ENCODE measurements at places on chromosomes 6 and 20.
A peak's percentile ranks its signal among the peaks of the same experiment; 100 is the strongest.

DNA sequence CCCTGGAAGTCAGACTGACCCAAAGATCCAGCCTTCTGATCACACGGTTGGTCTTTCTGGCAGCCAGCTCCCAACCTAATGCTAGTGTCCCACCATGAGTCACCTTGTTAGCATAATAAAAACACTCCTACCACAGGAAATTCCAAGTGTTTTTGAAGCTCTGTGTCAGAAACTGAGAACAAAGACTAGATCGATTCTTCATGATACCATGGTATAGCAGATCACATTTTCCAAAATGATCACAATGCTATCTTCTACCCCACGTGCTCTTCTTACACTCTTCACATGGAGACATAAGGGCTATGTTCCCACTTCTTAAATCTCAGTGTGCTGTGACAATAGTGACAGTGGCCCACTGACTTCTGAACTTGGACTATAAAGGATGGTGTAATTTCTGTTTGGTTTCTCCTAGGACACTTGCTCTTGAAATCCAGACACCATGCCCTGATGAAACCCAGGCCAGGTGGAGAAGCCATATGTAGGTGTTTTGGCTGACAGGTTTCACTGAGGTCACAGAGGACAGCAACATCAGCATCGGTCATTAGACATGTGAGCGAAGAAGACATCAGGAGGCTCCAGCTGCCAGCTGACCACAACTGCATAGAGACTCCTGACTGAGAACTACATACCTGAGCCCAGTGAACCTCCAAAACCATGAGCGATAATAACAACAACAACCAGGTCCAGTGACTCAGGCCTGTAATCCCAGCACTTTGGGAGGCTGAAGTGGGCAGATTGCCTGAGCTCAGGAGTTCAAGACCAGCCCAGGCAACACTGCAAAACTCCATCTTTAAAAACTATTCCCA lies 57.5 kb downstream of the MKKS start:
- DNase-seq: no peak

- DNase-seq: no peak
Observed at GRCh38 chr20:54364919-54365318, 110.5 kb upstream of the DOK5 start.

- DNase-seq: no peak
Observed at GRCh38 chr20:50909413-50909812, 21.8 kb downstream of the ADNP start.

- DNase-seq: no peak
Observed at GRCh38 chr6:134707342-134708031, 242.4 kb downstream of the ALDH8A1 start.

GRCh38 chr20:36775826-36776225 lies 2.3 kb upstream of the DSN1 start:
- DNase-seq: no peak

DNA sequence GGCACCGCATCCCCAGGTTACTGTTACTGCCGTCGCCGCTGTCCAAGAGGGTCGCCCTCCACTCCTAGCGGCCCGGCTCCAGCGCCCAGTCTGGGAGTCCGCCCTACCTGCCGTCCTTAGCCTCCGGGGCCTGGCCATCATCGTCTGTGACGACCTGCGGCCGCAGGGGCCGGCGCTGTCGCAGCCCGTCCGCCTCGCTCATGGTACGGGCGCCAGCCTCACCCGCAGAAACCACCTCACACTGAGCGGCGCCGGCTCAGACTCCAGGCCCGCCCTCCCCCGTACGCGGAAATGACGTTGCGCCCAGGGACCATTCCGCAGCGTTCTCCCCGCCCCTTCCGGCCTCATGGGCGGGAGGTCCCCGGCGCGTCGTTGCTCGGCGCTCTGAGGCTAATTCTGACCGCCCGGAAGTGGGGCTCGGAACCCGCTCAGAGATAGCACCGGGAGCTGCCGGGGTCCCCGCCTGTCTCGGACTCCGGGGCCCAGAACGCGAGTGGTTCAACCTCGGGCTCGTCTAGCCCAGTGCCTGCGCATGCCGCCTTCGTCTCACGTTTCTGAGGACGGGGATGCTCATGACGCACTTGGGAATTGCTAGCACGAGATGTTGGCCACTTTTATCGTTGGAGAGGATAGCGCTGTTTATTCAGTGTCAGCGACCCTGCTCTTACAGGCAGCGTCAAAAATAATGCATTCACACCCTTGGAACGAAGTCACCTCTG lies at the start of gene APMAP:
Gene APMAP (minus strand): TSS at position 265 of the 719 bp plus-strand sequence. CDS start 63 bp downstream, at position 202.
- peak; percentile 80 for DNase-seq

DNA sequence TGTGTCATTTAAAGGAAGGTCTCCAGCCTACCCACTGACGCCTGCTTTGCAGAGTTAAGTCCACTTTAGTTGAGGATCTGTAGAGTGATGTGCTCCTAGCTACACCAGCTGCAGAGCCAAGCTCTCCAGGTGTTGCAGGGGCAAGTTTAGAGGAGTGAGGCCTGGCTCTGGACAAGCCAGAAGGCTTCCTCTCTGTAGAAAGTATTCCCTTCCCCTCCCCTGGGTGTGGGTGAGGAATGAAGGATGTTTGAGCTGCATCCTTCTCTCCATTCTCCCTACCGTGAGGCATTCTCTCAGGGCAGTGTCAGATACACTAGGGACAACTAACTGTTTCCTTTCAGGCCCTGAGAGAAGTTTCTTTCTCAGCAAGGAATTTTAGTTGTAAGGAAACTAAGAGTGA lies 66.5 kb downstream of the ELOVL5 start:
- no peak for DNase-seq

DNA sequence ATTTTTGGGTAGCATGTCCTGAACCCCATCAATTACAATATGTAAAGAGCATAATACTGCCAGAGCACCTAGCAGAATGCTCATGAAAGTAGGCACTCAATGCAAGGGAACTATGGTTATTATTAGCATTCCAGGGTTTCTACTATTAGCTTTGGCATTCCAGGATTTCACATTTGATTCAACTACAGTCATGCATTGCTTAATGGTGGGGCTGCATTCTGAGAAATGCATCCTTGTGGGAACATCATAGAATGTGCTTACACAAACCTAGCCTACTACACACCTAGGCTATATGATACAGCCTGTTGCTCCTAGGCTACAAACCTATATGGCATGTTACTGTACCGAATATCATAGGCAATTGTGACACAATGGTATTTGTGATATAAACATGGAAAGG lies 247.8 kb downstream of the CD83 start:
- no peak for DNase-seq

- DNase-seq: no peak
Observed at GRCh38 chr6:82072751-82073150, 174.8 kb downstream of the IBTK start.

GRCh38 chr6:71619836-71620235 lies 266.5 kb upstream of the RIMS1 start:
- DNase-seq: no peak

DNA sequence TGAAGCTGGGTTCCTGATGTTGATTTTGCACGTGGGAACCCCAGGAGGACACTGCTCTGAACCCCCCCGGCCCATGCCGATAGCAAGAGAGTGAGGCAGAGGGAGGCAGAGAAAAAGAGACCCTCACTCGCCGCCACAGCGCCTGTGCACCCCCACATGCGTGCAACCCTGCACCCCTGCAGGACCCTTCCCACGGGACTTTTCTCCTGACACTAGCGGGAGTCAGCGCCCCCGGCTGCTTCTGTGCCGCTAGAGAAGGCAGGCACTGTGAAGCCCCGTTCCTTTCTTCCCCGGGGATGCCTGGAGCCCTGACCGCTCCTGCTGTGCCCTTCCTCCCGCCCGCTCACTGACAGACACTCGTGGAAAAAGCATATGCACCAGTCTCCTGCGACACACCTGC lies 67.4 kb downstream of the GMPR start:
- no peak for DNase-seq

GRCh38 chr6:15363523-15364400 lies 117.9 kb downstream of the JARID2 start:
- DNase-seq: no peak

DNA sequence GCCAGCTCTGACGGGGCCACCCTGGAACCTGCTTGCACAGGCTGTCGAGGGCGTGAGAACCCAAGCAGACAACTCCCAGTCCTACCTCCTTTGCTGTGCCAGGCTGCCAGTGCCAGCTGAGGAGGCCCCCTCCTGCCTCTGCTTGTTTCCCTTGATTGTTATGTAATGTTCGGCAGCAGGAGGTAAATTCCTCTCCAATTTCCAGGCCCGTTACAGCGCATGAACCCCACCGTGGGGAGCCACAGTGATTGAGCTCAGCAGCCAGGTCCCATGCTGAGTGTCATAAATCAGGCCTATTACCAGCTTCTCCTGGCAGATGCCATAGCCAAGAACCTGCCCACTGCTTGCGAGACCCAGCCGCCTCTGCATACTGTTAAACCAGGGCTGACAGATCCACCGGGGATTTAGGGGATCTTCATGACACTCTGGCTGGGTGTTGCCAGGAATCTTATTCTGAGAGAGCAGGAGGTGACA lies 320.5 kb downstream of the DHX35 start:
- DNase-seq: no peak

- no peak for DNase-seq
Observed at GRCh38 chr20:50582092-50582491, 71.9 kb downstream of the PTPN1 start.

- no peak for DNase-seq
Observed at GRCh38 chr6:160293844-160294243, 35.2 kb upstream of the SLC22A2 start.

DNA sequence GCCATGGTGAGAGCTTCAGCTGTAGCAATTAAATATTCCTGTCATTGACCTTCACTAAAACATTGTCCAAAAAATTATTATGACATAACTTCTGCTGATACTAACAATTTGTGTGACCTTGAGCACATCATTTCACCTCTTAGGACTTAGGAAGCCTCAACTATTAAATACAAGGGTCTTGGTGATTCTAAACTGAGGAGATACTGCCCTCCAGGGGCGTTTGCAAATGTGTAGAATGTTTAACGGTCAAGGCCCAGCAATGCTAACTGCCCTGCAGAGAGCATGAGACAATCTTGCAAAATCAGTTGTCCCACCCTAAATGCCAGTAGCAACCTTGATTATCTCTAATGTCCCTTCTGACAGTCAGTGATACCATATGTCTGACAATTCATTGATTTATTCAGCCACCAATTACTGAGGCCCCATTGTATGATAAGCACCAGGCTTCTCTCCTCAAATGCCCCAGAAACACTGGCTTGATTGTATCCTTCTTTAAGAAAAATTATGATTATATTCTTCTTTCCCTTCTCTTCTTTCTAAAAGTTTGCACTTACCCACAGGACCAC lies 284.1 kb upstream of the PLN start:
- no peak for DNase-seq

DNA sequence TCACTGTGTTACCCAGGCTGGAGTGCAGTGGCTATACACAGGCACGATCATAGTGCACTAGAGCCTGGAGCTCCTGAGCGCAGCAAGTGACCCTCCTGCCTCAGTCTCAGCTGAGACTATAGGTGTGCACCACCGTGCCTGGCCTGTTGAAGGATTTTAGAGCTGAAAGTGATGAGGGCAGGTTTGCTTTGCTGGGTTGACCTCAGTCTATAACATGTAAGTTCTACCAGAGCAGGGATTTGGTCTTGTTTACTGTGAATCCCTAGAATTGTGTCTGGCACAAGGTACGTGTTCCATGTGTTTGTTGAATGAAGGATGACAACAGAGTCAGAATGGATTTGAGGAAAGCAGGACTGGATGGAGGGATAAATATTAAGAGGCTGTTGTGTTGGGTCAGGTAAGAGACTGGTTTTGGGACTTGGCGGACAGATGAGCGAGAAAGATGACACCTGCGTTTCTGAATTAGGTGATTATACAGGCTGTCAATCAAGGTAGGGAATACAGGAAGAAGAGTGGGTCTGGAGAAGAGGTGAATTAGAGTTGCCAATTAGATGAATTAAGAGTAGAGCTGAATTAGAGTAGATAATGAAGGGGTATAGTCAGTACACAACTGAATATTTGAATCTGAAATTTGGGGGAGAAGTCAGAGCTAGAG lies 6.5 kb downstream of the ASXL1 start:
- no peak for DNase-seq

- no peak for DNase-seq
Observed at GRCh38 chr20:38187517-38187916, 22.4 kb upstream of the TGM2 start.

DNA sequence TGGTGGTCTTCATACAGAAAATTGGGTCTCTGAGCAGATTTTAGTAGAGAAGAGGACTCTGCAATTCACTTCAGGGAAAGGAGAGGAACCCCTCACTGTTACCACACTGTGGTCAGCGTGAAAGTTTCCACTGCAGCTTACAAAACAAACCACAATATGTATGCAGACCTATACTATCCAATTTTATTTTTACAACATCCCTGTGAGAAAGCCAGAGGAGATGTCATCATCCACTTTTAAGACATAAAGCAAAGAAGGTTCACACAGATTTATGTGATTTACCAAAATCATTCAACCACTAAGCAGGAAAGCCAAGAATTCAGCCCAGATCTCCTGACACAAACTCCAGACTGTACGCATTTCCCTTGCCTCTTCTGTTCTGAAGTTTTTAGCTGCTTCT lies 442.4 kb downstream of the FRK start:
- DNase-seq: no peak

DNA sequence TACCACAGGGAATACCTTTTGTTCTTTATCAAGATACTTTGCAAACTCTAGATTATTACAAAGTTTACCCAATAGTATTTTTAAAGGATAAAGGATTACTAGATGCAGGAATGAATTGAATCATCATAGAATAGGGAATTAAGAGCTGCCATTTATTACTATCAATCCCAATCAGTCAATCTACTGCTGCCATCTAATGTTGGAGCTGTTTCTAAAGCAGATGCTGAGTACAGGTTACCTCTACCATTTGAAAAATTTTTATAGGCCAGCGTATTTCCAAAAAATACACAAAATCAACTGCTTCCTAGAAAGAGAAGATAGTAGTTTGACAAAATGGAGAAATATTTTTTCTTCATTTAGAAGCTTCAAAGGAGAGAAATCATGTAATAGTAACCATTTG lies 520.4 kb downstream of the ADGRB3 start:
- no peak for DNase-seq

- DNase-seq: no peak
Observed at GRCh38 chr20:51801122-51801822, 1.0 kb downstream of the SALL4 start.

GRCh38 chr6:39416026-39416425 lies 93.5 kb upstream of the KCNK16 start:
- DNase-seq: no peak

DNA sequence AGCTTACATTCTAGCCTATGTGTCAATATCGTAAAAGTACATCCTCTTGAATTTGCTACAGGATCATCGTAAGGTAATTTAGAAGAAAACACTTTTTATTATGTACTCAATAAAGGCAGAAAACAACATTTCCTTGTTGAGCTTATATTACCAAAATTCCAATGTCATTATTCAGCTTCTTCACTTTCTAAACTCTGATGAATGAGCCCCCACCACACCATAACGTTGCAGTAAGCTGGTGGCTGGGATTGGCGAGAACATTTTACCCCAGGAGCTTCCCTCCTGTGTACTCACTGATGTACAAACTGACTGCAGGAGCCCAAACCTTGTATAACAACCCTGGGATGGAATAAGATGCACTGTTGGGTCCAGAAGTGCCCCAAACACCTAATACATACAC lies 238.1 kb upstream of the MARCKS start:
- no peak for DNase-seq

Measured in NCI-H187 (cell line).